M059J (cell line): ENCODE measurements at places on chromosomes 1 and 21.

- no peak for DNase-seq
These were observed 25.3 kb downstream of the PTP4A2 start for GRCh38 chr1:31912839-31913239.

DNA sequence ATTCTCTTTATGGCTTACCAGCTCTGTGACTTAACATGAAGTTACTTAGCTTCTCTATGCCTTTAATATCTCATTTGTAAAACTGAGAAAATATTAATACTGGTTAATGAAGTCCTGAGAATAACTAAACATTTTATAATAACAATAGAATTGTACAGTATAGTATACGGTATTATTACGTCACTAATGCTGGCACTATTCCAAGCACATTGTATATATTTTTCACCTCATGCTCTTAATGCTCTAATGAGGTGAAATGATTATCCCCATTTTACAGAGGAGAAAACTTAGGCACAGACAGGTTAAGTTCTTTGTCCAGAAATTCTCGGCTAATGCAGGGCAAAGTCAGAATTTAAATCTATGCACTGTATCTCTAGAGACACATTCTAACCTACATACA is 856 bp downstream of the OR6K3 start:
- DNase-seq, result no peak

DNA sequence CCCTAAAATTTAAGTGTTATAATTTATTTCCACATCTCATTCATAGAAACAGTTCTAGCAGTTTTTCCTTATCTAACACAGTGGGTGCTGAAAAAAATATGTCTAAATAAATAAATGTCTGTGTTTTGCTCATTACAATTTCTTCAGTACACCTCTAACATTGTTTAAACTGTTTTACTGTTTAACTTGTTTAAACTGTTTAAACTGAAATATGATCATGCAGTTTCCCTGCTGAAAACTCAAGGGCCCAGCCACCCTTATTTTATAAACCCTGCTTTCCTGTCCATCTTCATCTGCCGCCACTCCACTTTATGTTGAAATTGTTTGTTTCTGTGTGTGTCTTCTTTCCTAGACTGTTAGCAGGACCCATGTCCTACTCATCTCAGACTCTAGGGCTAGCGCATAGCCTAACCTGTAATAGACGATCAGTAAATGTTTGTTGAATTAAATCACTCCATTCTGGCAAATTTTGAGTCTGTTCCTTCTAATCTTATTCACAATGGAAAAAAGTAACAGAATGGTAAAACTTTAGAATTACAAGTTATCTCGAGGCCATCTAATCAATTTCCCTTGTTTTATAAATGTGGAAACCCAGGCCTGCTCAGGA is 9.4 kb upstream of the PIK3C2B start:
- DNase-seq, result no peak

- DNase-seq, result no peak
These were observed 102.3 kb downstream of the RPE65 start for GRCh38 chr1:68347415-68347814.

DNA sequence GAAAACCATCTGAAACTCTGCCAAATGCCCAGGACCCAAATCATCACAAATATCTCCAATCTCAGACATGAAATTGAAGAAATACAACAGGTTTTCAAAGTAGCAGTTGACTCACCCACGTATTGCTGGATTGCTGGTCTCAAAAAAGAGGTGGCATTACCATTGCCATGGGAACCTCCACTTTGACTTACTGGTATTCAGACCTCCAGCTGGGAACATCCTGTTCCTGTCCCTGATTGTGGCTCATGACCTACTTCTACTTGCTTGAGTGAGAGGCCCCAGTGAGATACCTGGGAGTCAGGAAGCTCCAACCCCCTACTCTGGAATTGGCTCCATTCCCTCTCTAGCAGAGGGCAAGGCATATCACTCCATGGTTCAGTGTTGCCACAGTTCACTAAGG is 64.6 kb downstream of the NMNAT2 start:
- DNase-seq, result peak; percentile 59
